Renal pelvis (tissue), 12 donors: ENCODE measurements at places on chromosomes 13 and 19. TPM values are rescaled to one million over a fixed set of nuclear protein-coding genes. Genes with fewer than 3 reads are reported as not detected.

Gene WDR62
- polyA plus RNA-seq = 4.9 TPM

DNA sequence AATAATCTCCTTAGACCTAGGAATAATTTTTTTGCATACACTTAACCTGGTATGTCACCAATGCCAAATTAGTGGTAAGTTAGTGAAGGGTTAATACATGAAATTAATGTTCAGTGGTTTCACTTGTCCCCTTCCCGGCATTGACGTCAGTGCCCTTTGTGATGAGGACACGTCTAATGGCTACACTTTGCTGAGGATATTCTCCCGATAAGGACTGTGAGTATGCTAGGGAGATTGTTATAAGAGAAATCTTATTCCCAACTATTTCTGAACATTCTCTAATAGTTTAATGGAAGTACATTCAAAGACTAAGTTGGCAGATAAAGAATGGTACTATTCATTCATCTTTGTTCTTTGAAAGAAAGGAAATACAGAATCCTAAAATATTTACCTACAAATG lies 102.4 kb downstream of the TNFRSF19 start:
- DNase-seq = no peak

GRCh38 chr19:47049307-47049700 lies 880 bp upstream of the TMEM160 start:
- DNase-seq = no peak

Gene ZNF253
- polyA plus RNA-seq = 31.3 TPM

DNA sequence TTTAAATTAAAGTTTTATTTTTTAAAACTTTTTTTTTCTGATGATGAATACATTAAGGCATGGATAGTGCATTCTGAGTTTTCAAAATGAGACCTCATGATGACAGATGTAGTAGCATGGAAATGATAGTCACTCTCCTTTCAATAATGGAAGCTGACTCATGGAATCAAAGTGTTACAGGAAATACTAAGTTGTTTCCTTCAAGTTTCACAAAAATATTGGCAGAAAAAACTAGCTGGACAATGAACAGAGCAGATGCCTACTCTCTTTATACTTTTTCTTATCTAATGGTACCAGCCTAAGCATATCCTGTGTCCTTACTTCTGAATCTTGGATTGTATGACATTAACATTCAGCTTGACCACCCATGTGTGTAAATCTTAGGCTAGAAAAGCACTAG lies 1337.3 kb downstream of the PCDH9 start:
- DNase-seq = no peak

GRCh38 chr19:40366697-40367561 lies 18.4 kb downstream of the PLD3 start:
- peak; percentile 57 for DNase-seq

DNA sequence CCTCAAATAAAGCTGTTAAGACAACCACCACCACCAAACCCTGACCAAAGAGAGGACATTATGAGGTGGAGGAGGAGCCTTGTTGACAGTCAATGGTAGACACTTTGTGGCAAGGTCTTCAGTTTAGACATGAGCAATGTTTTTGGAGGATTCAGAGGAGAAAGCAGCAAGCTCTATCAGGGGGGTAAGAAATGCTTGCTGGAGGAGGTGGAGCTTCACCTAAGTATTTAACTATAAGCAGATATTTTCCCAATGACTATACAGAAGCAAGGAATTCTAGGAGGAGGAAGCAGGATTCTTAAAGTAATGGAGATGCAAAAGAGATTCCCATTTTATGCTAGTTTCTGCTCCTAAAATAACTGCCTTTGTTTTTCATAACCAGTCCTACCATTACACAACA lies 74.2 kb downstream of the TRPC4 start:
- DNase-seq = no peak

DNA sequence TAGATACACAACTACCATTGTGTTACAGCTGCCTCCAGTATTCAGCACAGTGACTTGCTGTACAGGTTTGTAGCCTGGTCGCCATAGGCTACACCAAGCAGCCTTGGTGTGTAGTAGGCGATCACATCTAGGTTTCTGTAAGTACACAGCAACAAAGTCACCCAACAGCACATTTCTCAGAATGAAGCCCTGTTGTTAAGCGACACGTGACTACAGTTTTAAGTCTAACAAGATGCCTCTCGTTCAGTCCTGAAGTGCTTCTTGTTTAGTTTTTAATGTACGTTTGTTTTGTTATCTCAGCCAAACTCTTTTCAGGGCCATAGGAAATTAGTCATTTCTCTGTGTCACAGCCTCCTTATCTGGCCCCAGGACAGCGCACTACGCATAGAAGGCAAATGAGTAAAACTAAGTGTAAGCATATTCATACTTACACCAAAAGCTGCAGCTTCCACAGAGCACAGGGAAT lies 50.0 kb upstream of the GPR183 start:
- DNase-seq = no peak

Gene ZNF345
- 19.4 TPM for polyA plus RNA-seq

- DNase-seq = peak; percentile 80
Observed at GRCh38 chr19:30227661-30228112, 144.5 kb upstream of the ZNF536 start.

Gene PLIN5
- polyA plus RNA-seq = 7.7 TPM

- no peak for DNase-seq
Observed at GRCh38 chr19:10243606-10244005, 8.4 kb upstream of the MRPL4 start.

- DNase-seq = no peak
Observed at GRCh38 chr13:36359301-36359950, 13.2 kb upstream of the SPART start.

- DNase-seq = no peak
Observed at GRCh38 chr13:38519229-38519911, 167.5 kb upstream of the FREM2 start.

DNA sequence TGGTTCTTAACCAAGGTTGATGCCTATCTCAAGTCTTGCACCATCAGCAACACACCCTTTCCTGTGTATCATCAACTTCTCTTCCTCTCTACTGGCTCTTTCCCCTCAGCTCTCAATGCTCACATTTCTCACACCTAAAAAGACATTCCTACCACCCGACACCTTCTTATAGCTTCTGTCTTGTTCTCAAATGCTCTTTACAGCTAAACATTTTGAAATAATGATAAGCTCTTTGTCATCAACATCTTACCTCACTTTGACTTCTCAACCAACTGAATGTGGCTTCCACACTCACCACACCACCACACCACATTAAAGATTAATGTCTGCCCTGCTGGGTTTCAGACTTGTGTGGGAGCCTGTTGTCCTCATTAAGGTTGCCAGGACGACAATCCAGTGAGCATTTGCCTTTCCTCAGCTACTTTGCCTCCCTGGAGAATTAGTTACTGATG lies 67.8 kb downstream of the RXFP2 start:
- DNase-seq = peak; percentile 12

DNA sequence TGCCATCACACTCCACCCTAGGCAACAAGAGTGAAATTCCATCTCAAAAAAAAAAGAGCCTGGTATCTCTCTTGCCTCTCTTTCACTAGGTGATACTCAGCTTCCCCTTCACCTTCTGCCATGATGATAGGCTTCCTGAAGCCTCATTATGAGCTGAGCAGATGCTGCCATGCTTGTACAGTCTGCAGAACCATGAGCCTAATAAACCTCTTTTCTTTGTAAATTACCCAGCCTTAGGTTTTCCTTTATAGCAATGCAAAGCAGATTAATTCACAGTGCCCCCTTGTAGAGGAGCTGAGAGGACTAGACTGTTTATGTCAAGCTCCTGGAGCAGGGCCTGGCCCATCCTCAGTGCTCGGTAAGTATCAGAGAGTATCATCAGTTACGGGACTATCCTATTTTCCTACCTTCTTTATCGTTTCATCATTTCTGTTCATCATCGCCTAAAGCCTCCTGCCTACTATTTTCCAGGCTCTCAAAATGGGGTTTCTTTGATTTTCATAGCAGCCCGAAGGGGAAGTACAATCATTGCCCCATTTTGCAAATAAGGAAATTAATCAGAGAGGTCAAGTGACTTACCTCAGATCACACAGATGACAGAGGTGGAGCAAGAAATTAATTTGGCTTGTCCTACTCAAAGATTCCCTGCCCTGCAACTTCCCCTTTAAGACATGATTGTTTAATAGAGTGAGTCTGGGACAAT lies 33.5 kb upstream of the IGSF23 start:
- no peak for DNase-seq

DNA sequence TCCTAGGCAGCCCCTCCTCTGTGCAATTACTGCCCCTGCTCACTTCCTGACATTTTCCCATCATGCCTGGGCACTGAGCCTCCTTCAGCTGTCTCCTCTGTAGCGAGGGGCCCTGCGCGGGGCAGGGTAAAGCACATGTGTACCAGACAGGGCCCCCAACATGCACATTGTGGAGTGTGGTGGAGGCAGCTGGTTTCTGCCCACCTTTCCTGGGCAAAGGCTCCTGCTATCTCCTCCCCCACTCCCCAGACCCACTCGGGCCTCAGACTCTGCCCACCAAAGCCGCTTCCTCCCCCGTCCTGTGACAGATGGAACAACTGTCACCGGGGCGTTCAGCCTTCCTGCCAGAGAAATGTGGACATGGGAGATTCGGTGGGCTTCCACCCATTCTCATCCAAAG lies 2.9 kb upstream of the KPTN start:
- DNase-seq = no peak

DNA sequence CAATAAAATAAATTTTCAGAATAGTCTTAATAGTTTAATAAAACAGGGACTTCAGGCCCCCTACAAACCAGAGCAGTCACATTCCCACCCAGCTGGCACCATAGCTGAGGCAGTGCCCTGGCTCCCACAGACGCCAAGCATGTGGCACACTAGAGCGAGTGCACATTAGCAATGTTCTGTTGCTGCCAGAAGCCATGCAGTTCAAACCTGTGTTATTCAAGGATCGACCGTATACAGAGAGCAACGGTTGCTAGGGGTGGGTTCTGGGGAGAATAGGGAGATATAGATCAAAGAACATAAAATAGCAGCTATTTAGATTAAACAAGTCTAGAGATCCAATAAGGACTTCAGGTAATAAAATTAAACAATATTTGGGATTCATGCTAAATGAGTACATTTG lies 419.3 kb upstream of the KLHL1 start:
- no peak for DNase-seq

Gene C1QTNF9B
- polyA plus RNA-seq = 0.50 TPM

Gene CEACAM3
- polyA plus RNA-seq = 0.23 TPM

GRCh38 chr13:75959861-75960481 lies 323.8 kb downstream of the LMO7 start:
- DNase-seq = no peak

GRCh38 chr19:13404236-13404635 lies 102.0 kb downstream of the CACNA1A start:
- DNase-seq = no peak

Gene SIGLEC6
- polyA plus RNA-seq = not detected

Gene CDX2
- not detected for polyA plus RNA-seq

- DNase-seq = no peak
Observed at GRCh38 chr19:38709119-38709518, 35.2 kb downstream of the CAPN12 start.

DNA sequence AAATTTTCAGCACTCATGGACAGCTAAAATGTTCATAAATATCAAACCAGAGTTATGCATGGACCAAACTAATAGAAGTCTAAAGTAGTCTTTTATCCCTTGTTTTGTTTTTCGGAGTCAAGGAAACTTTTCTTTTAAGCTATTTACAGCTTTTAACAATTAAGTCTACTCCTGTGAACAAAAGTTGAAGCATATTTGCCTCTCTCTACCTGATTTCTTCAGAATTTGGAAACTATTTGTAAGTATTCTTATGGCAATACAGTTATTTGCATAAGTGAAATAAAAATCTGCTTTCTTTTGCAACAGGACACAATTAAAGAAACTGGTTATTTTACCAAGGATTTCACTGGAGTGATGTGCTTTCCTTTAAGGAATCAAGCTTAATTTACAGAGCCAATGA lies 47.1 kb upstream of the ANKRD10 start:
- no peak for DNase-seq

GRCh38 chr13:51811046-51811445 lies 7.1 kb upstream of the DHRS12 start:
- DNase-seq = no peak

- no peak for DNase-seq
Observed at GRCh38 chr19:28492621-28493020, 720.3 kb downstream of the UQCRFS1 start.

DNA sequence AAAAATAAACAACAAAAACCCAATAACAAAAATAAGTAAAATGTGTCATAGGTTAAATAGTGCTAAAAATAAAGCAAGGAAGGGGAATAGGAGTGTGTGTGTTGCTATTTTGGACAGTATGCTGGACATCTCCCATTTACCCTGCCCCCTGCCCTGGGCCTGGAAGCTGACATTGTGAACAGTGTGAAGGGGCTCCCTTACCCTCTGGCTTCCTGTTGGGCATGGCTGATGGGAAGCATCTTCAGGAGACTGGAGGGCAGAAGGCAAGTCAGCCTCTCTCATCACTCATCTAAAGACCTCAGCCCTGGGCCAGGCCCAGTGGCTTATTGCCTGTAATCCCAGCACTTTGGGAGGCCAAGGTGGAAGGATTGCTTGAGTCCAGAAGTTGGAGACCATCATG lies 26.7 kb downstream of the KCTD15 start:
- DNase-seq = no peak

- DNase-seq = no peak
Observed at GRCh38 chr19:34241513-34242337, 12.6 kb upstream of the GARRE1 start.

Gene KL
- 31.4 TPM for polyA plus RNA-seq

Gene RUBCNL
- 2.3 TPM for polyA plus RNA-seq

GRCh38 chr13:99363949-99364348 lies 56.8 kb upstream of the GPR183 start:
- no peak for DNase-seq

GRCh38 chr13:76968041-76968440 lies 19.7 kb downstream of the ACOD1 start:
- no peak for DNase-seq

DNA sequence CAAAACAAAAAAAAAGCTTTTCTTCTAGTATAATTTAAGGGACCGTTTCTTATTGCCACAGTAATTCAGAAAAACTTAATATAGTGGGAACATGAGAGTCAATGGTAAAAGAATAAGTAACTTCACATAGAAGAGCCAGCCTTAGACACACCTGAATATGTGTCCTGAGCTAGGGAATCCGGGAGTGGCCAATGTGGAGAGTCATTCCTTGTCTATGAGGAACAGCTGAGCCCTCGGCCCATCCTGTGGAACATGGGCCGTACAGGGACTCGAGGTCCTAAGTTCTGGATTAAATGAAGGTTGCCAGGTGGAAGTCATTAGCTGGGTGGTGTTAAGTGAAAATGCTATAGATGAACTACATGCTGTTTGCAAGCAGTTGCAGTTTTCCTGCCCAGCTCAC lies 32.2 kb downstream of the EFNB2 start:
- DNase-seq = no peak

Gene ACTMAP
- 19.7 TPM for polyA plus RNA-seq

GRCh38 chr19:35955881-35956634 lies 19.9 kb downstream of the LRFN3 start:
- no peak for DNase-seq

DNA sequence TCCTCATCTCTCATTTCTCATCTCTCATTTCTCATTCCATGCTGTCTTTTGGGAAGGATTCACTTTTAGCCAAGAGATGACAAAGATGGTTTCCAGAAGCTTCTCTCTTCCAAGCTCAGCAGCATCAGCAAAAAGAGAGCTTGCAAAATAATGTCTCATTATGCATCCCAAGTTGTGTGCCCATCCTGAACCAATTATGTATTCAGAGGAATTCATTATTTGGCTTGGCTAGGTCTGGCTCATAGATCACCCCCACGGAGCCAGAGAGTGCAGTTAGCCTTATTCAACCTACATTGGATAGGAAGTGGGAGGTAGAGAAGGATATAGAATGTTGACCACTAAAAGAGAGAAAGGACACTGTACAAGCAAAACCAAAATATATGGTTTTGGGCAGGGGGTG lies 5.4 kb upstream of the OLFM2 start:
- DNase-seq = no peak
